ENCODE measurements at places on chromosomes 5 and 9. TPM values are rescaled to one million over a fixed set of nuclear protein-coding genes. Genes with fewer than 3 reads are reported as not detected.
A peak's percentile ranks its signal among the peaks of the same experiment; 100 is the strongest.

The AJM1 gene
- 0.33 TPM for polyA plus RNA-seq

The PDCD1LG2 gene
- polyA plus RNA-seq: 9.2 TPM

The SYK gene
- polyA plus RNA-seq: 2.8 TPM

The SLC31A1 gene
- 10.7 TPM for polyA plus RNA-seq

The PTAR1 gene
- 3.6 TPM for polyA plus RNA-seq

The CYLC2 gene
- not detected for polyA plus RNA-seq

The SOX30 gene
- not detected for polyA plus RNA-seq

DNA sequence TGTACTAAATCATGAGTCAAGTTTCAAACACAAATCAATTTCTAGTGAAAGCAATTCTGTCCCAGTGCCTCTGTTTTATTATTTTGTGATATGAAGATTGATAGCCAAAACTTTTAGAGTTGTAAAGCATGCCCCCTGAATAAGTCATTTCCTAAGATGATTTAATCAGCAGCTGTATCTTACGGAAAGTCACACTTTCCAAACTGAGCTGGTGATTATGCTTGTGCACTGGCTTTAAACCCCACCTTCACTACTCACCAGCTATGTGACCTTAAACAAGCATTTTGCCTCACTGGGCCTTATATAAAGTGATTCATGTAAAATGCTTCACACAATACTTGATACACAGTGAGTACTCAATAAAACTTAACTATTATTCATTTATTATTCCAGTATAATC is 78.1 kb downstream of the EDIL3 start:
- DNase-seq: no peak

GRCh38 chr5:9370256-9370655 is 175.6 kb downstream of the SEMA5A start:
- no peak for DNase-seq

- DNase-seq: no peak
Observed at GRCh38 chr9:136618580-136619547, 43.9 kb upstream of the EGFL7 start.

GRCh38 chr9:100714372-100715099 is 136.7 kb downstream of the CAVIN4 start:
- DNase-seq: peak; percentile 22

GRCh38 chr5:35212122-35212982 is 17.9 kb downstream of the PRLR start:
- DNase-seq: no peak

DNA sequence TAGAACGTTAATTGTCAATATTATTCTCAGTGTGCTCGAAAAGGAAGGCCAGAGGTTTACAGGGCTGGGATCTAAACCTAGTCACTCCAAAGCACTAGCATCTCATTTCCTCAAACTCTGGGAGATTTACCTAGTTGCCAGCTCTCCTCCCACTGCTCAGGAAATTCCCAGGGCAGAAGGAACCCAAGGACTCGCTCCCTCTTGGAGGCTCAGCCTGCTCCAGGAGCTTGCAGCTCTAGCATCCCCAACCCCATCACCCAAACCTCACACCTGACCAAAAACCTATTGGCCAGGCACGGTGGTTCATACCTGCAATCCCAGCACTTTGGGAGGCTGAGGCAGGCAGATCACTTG is 26.0 kb downstream of the SERINC5 start:
- DNase-seq: no peak

GRCh38 chr5:956941-957747 is 51.5 kb upstream of the NKD2 start:
- no peak for DNase-seq

All from foreskin keratinocyte (primary cell).